Pancreas (tissue), 10 donors: ENCODE measurements at places on chromosomes 13 and 19. TPM values are rescaled to one million over a fixed set of nuclear protein-coding genes. Genes with fewer than 3 reads are reported as not detected.
A peak's percentile ranks its signal among the peaks of the same experiment; 100 is the strongest.

- no peak for DNase-seq
These were observed 880.2 kb downstream of the PCDH9 start for GRCh38 chr13:66349966-66350365.

Gene ZNF180
- 3.6 TPM for total RNA-seq

DNA sequence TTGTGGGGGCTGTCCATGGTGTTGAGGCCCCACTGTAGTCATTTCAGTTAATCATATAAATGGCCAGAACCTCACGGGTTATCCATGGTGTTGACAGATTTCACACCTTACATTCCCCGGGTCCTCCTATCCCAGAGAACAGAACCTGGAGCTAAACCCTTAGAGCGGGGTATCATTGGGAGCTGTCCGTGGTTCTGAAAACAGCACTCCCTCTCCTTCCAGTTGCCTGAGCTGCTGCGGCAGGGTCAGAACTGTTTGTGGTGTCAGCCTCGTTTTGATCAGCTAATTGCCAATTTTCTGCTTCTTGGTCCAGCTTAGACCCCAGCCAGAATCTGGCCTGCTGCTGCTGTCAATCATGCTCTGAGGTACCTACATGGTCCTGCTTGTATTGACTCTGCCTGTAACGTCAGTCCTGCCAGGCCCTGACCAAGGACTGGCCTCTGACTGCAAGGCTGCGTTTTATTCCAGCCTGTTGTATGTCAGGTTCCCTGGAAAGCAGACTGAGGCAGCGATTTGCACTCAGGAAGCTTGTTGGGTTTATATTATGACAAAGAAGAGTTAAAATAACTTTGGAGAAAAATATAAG is 55.8 kb upstream of the KCTD15 start:
- DNase-seq = no peak

DNA sequence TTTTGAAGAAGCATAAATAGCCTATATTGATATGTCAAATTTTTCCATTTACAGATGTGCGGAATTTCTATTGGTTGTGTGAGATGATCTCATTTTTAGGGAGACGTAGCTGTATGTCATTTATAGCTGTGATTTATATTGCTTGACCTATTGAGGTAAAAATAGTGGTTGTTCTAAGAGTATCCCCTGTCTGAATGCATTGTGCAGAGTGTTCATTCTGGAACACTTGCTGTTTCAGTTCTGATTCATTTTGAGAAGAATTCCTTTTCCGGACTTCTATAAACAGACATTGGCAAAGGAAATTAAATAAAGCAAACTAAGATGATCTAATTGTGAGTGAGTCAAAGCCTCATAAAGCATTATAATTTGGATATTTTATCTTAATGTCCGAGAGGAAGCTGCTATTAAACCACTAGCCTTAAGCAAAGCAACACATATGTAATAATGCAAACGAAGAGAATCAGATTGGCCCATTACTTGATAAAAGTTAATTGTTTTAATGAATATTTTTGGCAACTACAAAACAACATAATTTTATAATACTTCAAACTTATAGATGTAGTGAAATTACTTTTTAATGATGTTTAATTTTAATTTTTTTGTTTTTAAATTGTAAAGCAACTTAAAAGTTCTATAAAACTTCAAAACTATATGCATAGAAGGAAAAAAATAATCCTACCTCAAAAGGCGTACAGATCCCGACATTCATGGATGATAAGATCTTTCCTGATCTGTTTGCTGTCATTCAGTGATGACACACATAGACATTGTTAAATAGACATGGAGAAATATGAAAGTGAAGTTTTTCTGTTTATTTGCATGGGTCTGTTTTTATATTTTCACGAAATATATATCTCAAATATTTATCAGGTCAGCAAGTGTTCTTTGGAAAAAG is 942.6 kb upstream of the SLC10A2 start:
- no peak for DNase-seq

GRCh38 chr19:4711211-4711610 is 12.4 kb downstream of the DPP9 start:
- no peak for DNase-seq

DNA sequence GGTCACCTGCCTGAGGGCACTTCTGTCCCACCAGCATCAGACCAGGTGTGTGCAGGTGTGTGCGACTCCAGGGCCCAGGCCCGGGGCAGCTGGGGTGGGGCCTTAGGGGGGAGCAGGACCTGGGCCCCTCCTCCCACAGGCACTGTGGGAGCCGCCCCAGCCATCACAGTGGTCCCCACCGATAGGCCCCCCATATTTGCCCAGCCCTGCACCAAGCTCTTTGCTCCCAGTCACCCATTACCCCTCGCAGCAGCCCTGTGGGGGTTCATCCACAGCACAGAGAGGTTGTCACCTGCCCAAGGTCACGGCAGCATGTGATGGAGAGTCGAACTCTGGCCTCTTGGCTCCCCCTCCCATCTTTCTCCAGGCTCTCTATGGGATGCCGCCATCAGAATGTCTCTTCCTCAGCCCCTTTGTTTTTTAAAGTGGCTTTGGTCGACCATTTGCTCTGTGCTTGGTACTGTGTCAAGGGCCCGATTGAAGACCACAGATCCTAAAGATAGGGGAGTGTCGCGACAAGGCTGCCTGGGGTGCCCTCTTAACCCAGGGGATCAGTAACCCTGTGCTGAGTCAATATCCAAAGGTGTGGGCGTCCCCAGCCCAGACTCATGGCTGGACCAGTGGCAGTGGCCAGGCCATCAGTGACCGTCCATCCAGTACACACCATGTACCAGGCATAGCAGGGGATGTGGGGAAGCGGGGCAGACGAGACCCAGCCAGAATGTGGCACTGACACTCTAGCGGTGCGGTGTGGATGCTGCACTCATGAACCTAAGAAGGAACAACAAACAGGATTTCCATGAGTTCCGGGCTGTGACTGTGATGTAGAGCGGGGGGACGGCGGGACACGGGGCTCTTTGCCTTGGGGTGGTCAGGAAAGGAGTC is 28.3 kb upstream of the NCCRP1 start:
- DNase-seq = no peak

Gene FCER2
- total RNA-seq = not detected

Gene ADAMTS10
- 18.8 TPM for total RNA-seq

DNA sequence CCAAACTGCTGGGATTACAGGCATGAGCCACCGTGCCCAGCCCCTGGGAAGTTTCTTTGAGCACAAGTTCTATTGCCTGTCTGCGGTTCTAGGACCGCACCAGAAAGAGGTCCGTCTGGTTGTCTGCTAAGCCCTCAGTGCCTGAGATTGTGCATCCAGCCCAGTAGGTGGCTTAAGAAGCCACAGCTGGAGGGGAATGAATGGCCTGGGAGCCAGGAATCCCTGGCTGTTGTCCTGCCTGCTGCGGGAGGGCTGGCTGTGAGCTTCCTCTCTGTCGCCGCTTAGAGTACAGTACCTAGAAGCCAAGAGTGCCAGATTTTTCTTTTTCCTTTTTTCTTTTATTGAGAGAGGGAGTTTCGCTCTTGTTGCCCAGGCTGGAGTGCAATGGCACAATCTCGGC is 4.2 kb upstream of the TYK2 start:
- DNase-seq = no peak

- DNase-seq = no peak
These were observed 31.0 kb upstream of the SPRY2 start for GRCh38 chr13:80371840-80372509.

- peak; percentile 46 for DNase-seq
These were observed 21.0 kb downstream of the ZNF114 start for GRCh38 chr19:48290771-48291488.

- peak; percentile 67 for DNase-seq
These were observed 18.3 kb downstream of the PABPC3 start for GRCh38 chr13:25114220-25114619.

- DNase-seq = no peak
These were observed 96.3 kb upstream of the SLC15A1 start for GRCh38 chr13:98848746-98849145.

Gene FCAR
- 0.29 TPM for total RNA-seq

Gene TRPC4
- 0.55 TPM for total RNA-seq

Gene DAND5
- total RNA-seq = 0.12 TPM

Gene CCL25
- total RNA-seq = not detected

- DNase-seq = no peak
These were observed 3.5 kb downstream of the KCNN4 start for GRCh38 chr19:43777163-43777695.

Gene HPN
- total RNA-seq = 129 TPM

Gene CHERP
- total RNA-seq = 11.0 TPM

GRCh38 chr13:93496985-93497673 is 270.5 kb downstream of the GPC6 start:
- DNase-seq = no peak

DNA sequence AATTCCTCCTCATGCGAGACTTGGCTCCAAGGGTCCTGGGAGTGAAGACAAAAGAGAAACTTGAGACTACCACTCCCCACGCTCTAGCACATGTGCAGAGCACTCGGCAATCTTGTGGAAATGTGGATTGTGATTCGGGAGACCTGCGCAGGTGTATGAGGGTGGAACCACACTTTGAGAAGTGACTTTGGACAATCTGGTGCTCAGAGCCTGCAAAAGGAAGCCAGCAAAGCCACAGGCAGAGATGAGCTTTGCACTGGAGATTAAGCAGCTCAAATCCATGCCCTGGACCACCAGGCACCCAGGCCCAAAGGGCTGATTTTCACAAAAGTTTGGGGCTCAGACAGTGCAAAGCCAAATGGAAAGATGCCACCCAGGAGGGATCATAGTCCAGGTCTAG is 162.5 kb upstream of the TSHZ3 start:
- DNase-seq = no peak

- no peak for DNase-seq
These were observed 35.8 kb upstream of the FXYD3 start for GRCh38 chr19:35079826-35080225.

Gene F7
- 0.16 TPM for total RNA-seq

Gene NLRP9
- total RNA-seq = not detected

DNA sequence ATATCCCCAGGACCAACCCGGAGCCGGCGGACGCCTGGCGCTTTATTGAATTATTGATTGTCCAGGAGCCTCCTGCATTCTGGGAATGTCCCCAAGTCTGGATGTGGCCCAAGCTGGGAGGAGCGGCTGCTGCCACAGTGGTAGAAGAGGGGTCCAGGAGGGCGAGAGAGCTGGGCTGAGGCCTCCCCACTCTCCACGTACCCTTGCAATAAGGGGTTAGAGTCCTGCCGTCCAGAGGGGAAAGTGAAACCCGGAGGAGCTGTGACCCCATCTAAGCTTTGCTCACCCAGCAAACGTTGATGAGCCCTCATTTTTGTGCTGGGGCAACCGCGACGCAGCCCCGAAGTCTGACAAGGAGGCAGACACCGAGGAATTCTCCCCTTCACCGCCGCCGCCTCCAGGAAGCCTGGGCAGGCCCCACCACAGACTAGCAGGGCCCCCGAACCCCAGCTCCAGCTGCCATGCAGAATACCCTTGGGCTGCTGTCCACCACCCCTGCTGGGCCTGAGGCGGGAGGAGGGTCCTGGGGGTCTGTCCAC is 1.4 kb upstream of the C2CD4C start:
- DNase-seq = no peak

Gene FCGBP
- total RNA-seq = 9.2 TPM

Gene MAP3K10
- 7.7 TPM for total RNA-seq

DNA sequence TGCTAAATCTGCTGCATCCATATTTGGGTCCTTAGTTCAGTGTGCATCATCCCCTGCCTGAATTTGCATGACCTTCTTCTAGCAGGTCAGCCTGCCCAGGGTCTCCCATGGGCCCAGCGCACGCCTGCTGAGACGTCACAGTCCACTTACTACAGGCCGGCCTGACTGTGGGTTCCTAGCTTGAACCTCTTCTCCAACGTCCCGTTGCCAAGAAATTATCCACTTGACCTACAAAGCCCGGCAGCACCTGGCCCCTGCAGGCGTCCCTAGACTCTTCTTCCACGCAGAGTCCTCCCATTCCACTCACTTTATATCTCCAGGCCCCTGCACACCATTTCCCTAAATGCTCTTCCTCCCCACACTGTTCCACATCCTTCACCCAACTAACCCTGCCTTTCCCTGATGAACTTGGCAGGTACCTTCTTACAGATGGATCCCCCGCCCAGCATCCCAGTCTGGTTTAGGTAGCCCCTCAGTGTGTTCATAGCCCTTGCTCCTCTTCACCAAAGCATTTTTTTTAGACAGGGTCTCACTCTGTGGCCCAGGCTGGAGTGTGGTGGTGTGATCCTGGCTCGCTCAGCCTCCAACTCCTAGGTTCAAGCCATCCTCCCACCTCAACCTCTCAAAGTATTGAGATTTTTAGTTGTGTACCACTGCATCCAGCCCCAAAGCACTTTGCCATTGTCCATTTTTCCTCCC is 155.0 kb upstream of the SOX1 start:
- no peak for DNase-seq

Gene CRX
- total RNA-seq = not detected

GRCh38 chr13:53038993-53039392 is 10.4 kb downstream of the OLFM4 start:
- no peak for DNase-seq

DNA sequence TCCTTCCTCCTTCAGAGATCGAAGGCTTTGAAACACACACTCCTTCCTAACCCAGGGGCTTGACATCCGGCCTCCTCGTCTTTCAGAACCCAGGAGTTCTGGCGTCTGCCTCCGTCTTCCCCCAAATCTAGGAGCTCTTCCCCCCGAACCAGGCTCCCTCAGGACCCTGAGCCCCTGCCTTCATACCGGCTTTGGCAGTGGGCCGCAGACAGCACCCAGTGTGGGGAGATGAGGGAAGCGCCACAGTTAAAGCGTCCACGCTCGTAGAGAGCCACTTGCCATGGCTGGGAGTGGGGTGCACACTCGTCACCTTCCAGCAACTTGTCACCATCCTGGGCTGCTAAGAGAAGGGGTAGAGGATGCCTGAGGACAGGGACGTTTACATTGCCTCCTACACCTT is 3.9 kb upstream of the KLK1 start:
- DNase-seq = no peak

DNA sequence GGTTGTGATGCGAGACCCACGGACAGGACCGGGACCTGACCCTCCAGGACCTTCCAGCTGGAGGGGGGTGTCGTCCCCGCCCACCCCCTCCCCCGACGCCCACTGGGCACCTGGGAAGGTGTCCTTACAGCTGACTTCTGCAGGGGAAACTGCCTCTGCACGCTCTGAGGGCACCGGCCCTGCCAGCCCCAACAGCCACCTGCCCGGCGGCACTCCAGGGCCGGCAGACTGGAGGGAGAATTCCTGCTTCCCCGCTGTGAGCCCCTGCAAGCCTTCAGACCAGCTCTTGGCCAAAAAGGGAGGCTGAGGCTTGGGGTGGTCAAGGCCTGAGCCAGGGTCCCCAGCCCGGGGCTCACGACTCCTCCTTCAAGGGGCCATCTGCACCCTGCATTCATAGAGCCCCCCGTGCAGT is 1.2 kb downstream of the CNN2 start:
- DNase-seq = peak; percentile 40

Gene KLK7
- total RNA-seq = not detected

GRCh38 chr19:17246681-17247425 is 1.1 kb upstream of the NR2F6 start:
- DNase-seq = peak; percentile 60

Gene SLC7A9
- total RNA-seq = 0.28 TPM

Gene HIPK4
- total RNA-seq = not detected
